ENCODE measurements at places on chromosomes 12 and 14.

DNA sequence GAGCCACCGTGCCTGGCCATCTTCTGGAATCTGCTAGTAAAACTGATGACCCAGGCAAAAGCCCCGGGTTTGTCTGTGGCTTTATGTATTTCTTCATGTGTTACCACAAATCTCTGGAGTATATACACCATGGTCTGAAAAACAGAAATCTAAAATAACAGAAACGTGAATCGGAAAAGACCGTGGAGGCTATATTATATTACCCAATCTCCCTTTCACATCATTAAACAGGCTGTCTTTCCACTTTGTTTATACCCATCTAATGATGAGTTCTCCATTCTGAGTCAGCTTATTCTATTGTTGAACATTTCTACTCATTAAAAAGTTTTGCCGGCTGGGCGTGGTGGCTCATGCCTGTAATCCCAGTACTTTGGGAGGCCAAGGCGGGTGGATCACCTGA, 9.5 kb upstream of the AJUBA start:
- H3K4me3 ChIP-seq = no peak overlapping the region
- H3K27ac ChIP-seq = no peak overlapping the region
- H3K27me3 ChIP-seq = no peaks in the 10 kb centered on the region
- DNase-seq = no peak

DNA sequence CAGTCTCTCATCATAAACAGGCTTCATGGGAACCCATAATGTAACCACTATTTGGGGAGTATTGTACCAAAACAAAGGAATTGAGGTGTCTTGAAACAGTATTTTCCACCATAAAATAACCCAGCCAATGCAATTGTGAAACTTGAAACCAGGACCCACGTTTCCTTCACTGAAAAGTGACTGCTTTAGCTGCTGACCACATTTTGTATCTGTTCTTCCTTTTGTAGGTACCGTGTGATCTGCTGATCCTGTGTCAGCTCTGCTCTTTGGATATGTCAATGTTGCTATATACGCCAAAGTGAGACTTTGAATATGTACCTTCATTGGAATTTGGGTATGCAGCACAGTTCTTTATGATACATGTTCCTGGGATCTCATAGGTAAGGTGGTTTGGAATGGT, 95.1 kb upstream of the CNTN1 start:
- no peaks in the 10 kb centered on the region for H3K4me1 ChIP-seq
- H3K4me3 ChIP-seq = no peak overlapping the region
- no peaks in the 10 kb centered on the region for H3K36me3 ChIP-seq
- no peak for DNase-seq

DNA sequence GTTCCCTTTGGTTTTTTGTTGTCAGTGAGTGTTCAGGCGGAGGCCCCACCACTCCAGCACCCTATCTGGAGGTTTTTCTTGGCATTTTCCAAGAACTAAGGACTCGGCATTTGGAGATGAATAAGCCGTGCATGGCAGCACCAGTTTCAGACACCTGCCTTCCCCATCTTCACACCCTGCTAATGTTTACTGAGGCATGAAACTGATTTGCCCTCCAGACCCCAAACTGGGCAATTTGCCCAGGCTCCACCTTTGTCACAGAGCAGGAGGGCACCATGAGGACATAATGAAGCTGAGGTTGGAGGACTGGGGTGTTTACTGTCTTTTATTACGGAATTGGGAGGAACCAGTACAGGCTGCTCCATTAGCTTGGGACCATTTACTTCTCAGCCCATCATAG, 113.4 kb downstream of the LGMN start:
- no peak overlapping the region for H3K27ac ChIP-seq
- no peaks in the 10 kb centered on the region for H3K36me3 ChIP-seq
- H3K27me3 ChIP-seq = no peaks in the 10 kb centered on the region
- no peak overlapping the region for H3K4me3 ChIP-seq
- no peak for DNase-seq
- H3K4me1 ChIP-seq = peaks cover 4% of the 10 kb centered on the region

DNA sequence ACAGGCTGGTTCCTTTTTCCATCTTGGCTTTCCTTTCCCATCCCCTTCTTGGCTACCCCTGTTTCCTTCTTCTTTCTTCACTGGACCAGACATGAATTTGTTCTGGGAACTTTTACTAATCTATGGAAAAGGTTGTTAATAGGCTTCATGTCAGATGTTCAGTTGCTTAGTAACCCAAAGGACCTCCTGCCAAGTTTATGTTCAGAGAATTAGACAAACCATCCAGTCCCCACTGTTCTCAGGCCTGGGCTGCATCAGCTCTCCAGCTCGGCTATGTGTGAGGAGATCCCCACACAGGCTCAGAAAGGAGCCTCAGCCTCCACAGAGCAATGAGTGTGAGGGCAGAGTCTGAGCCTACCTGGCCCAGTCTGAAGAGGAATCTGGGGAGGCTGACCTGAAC, 78.0 kb downstream of the AKAP6 start:
- H3K27ac ChIP-seq = no peak overlapping the region
- H3K4me3 ChIP-seq = no peak overlapping the region
- no peak for DNase-seq

GRCh38 chr12:104357421-104357952, 53.9 kb downstream of the EID3 start:
- H3K27ac ChIP-seq = no peak overlapping the region
- H3K4me3 ChIP-seq = no peak overlapping the region
- H3K4me1 ChIP-seq = no peaks in the 10 kb centered on the region
- no peaks in the 10 kb centered on the region for H3K27me3 ChIP-seq

DNA sequence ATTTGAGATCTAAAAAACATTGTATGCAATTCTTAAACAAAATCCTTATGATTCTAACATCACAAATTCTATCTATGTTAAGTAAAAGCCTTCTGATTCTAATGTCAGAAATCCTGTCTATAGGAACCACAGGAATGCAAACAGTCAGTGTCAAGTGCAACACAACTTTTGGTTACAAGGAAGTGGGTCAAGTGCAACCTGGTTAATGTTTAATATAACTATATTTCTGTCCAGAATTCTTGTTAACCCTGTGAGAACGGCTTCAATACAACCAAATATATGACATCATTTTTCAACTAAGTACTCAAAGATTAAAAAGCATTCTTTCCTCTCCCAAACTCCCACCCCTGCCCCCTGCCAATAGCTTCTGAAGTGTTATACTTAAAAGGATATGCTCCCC, 107.9 kb upstream of the PLEKHA5 start:
- H3K36me3 ChIP-seq = no peaks in the 10 kb centered on the region
- no peaks in the 10 kb centered on the region for H3K4me1 ChIP-seq
- no peak overlapping the region for H3K4me3 ChIP-seq
- no peak for DNase-seq
- H3K27me3 ChIP-seq = no peaks in the 10 kb centered on the region
- H3K27ac ChIP-seq = no peak overlapping the region

GRCh38 chr12:107884769-107885694, 110.5 kb downstream of the ASCL4 start:
- no peaks in the 10 kb centered on the region for H3K4me1 ChIP-seq
- H3K36me3 ChIP-seq = no peaks in the 10 kb centered on the region
- peak; percentile 69 for DNase-seq

DNA sequence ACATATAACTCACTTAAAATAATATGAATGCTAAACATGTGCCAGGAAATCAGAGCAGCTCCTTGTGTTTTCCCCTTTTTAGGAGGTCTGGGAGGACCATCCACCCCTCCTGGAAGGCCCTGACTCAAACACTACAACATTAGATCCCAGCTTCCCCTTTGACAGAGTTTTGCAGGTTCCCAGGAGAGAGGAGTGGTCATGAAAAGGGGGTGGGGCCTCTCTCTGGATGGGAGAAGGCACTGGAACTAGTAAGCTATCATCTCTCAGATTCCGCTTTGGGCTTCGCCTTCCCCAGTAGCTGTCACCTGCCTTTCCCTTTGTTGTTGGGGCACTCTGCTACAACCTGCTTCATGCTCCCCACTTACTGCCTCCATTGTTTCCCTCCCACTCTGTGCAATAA, 149.2 kb downstream of the ZFP36L1 start:
- H3K36me3 ChIP-seq = no peaks in the 10 kb centered on the region
- H3K27ac ChIP-seq = no peak overlapping the region
- no peaks in the 10 kb centered on the region for H3K27me3 ChIP-seq
- no peak for DNase-seq
- H3K4me1 ChIP-seq = peaks cover 4% of the 10 kb centered on the region

DNA sequence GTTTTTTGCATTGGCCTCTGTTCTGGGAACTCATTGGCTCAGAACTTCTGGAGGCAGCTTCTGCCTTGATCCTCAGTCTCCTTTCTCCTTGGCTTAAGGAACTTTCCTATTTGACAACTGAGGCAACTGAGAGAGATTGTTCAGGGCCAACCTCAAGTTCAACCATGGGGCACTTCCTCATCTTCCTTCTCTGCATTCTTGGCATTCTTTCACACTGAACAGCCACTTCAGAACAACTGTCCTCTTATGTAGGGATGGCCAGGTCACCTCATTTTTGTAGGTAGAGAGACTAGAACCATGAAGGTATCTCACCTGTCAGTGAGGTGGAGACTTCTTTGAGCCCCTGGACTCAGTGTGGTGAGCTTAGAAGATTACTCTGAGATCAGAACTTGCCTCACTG, 63.0 kb upstream of the NRXN3 start:
- no peaks in the 10 kb centered on the region for H3K27me3 ChIP-seq
- H3K27ac ChIP-seq = no peak overlapping the region
- peak; percentile 31 for DNase-seq

- H3K4me3 ChIP-seq = no peak overlapping the region
- DNase-seq = no peak
- H3K36me3 ChIP-seq = no peaks in the 10 kb centered on the region
- H3K4me1 ChIP-seq = peaks cover 5% of the 10 kb centered on the region
Measured at GRCh38 chr12:108175310-108175709, 46.2 kb downstream of the WSCD2 start.

- H3K27me3 ChIP-seq = peaks cover 3% of the 10 kb centered on the region
- peak within 1 kb of the TSS; percentile 45 for H3K27ac ChIP-seq
- H3K4me1 ChIP-seq = peaks cover 4% of the 10 kb centered on the region
- no peaks in the 10 kb centered on the region for H3K36me3 ChIP-seq
- peak within 1 kb of the TSS; percentile 53 for H3K4me3 ChIP-seq
- peak; percentile 54 for DNase-seq
Measured at GRCh38 chr14:105474483-105475268, at the start of gene CRIP2. Gene CRIP2 (plus strand): TSS chr14:105474821. CDS start chr14:105474863, 42 bp downstream.

DNA sequence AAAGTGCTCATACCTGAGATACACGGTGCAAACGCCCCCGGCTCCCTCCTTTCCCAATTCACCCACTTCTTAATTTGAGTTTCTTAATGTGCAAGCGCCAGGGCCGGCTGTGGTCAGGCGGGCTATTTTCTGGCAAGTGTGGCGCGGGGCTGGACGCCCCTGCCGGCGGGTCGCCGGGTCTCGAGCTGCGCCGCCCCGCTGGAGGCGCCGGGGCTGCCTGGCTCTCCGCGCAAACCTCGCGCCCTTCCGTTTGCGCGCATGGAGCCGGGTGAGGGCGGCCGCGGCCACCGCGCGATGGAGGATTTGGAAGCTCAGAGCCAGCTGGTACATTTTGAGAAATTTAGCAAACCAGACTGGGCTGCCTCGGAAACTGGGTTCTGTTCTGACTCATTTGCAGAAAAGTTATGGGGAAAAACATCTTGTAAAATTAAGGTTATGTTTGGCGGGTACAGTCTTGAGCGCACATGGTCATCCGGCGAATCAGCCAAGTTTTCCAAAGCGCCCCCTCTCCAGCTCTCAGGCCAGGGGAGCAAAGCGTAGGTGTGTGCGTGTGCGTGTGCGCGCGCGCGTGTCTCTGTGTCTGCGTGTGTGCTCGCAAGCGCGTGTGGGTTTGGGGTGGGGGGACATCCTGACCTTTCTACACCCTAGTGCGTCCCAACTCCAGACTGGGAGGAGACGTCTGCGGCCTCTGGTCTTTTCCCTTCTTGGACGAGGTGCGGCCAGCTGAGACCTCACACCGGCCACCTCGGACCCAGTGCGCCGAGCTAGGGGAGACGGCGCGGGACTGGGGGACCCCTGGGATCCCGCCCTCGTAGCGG, 6.5 kb upstream of the OTX2 start:
- no peaks in the 10 kb centered on the region for H3K36me3 ChIP-seq
- H3K27me3 ChIP-seq = peaks cover 15% of the 10 kb centered on the region
- H3K27ac ChIP-seq = no peak overlapping the region
- no peak overlapping the region for H3K4me3 ChIP-seq
- H3K4me1 ChIP-seq = no peaks in the 10 kb centered on the region

DNA sequence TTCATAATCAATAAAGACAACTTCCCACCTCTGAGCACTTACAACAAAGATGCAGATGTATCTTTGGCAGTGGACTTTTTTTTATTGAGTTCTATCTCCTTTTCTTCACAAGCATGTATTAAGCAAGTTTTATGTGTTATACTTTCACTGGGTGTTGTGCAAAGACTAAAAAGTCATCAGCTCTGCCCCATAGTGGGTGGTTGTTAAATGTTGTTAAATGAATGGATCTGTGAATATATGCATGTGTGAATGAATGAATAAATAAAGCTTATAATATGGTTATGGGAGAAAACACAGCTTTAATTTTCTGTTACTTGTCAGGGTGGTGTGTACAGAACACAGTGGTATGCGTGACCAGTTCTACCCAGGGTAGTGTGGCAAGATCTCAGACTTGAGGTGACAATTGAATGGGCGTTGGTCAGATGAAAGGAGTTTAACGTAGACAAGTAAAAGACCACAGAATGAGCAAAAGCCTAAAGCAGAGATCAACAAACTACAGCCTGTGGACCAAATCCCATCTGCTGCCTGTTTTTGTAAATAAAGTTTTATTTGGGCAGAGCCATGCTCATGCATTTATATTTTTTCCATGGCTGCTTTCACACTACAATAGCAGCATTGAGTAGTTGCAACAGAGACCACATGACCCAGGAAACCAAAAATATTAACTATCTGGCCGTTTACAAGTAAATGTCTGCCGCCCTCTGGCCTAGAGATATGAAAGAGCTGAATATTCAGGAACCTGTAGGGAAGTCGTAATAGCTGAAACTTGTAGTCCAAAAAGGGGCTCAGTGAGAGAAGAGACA, 207.4 kb upstream of the EEA1 start:
- H3K27me3 ChIP-seq = no peaks in the 10 kb centered on the region
- no peaks in the 10 kb centered on the region for H3K36me3 ChIP-seq
- no peak overlapping the region for H3K27ac ChIP-seq
- no peak overlapping the region for H3K4me3 ChIP-seq
